ENCODE measurements at places on chromosomes 7 and 10. TPM values are rescaled to one million over a fixed set of nuclear protein-coding genes. Genes with fewer than 3 reads are reported as not detected.

The CNTNAP2 gene
- total RNA-seq, result not detected

The INMT gene
- total RNA-seq, result 0.33 TPM

The CYP2C8 gene
- total RNA-seq, result not detected

GRCh38 chr7:110595694-110596093, 495.2 kb upstream of the LRRN3 start:
- no peak for DNase-seq

GRCh38 chr10:15725603-15726002, 5.9 kb upstream of the ITGA8 start:
- DNase-seq, result no peak

DNA sequence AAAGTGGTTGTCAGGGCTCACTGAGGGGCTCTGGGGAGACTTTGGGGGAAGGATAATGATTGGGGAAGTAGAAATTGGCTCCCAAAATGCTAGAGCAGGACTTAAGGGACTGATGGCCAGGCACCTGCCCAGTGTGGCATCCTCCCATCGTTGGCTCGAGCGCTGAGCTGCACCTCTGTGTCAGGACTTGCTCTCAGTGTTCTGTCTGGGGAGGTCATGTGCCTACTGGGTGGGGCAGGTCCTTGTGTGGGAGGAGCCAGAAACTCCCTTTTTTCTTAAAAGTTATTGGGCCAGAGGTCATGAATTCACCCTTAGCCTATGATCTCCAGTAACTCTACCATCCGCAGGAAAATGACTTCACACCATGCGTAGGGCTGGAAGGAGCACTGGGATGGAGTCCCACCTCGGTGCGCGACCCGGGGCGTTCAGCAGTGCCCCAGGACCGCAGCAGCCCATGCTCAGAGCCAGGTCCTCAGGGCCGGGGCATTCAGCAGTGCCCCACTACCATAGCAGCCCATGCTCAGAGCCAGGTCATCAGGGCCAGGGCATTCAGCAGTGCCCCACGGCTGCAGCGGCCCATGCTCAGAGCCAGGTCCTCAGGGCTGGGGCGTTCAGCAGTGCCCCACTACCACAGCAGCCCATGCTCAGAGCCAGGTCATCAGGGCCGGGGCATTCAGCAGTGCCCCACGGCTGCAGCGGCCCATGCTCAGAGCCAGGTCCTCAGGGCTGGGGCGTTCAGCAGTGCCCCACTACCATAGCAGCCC, 221.9 kb downstream of the EBF3 start:
- DNase-seq, result no peak

GRCh38 chr7:39465055-39465929, 100.9 kb upstream of the YAE1 start:
- no peak for DNase-seq

DNA sequence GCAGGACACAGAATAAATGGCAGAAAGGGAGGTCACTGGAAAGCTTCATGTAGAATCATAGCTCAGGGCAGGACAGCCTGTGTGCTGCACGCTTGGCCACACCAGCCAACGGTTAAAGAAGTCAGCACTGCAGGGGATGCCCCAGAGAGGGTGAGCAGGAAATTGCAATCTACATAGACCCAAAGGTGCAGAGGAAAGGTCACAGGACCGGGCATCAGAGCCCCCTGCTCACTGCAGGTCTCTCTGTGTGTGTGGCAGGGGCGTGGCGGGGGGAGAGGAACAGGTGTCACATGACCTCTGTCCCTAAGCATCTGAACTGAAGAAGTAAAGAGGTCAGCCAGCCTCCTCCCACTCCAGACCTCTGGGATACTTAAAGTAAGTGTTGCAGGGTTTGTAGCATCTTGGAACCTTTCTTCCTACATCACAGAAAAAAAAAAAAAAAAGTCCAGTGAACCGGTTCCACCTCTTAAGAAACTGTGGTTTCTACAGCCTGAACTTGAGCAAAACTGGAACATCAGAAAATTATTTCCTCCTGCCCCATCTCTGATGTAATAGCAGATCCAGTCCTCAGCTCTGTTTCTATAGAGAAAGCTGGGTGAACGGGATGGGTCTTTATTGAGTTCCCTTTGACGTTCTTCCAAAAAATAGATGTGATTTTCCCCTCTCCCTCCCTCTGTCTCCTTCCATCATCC, 64.3 kb downstream of the RGS10 start:
- DNase-seq, result no peak

GRCh38 chr7:137655804-137656203, 191.0 kb downstream of the DGKI start:
- DNase-seq, result no peak

DNA sequence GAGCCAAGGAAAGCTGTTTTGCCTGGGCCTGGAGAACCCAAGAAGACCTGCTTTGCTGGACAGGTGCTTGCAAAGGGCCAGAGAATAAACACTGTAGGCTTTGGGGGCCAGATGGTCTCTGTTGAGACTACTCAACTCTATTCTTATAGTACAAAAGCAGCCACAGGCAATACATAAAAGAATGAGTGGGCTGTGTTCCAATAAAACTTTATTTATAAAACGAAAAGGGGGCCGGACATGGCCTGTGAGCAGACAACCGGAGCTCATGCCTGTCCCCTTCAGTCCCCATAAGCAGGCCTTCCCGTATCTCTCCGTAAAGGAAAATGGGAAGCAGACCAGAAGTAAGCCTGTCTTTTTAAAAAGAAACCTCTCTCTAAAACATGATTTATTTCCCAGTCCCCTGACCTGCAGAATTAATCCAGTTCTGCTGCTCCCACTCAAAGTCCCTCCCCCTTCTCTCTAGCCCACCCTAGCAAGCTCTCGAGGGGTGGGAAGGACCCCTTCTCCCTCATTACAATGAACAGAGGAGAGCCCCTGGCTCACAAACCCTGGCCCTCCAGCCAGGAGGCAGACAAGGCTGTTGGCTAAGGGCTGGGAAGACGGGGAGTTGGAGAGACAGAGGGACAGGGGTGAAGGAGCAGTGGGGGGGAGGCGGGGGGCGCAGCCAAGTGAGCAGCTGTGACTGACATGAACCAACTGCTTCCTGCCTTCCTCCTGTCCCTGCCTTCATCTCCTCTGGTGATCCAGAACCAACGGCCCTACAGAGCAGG, 177.8 kb downstream of the NEURL1 start:
- DNase-seq, result no peak

DNA sequence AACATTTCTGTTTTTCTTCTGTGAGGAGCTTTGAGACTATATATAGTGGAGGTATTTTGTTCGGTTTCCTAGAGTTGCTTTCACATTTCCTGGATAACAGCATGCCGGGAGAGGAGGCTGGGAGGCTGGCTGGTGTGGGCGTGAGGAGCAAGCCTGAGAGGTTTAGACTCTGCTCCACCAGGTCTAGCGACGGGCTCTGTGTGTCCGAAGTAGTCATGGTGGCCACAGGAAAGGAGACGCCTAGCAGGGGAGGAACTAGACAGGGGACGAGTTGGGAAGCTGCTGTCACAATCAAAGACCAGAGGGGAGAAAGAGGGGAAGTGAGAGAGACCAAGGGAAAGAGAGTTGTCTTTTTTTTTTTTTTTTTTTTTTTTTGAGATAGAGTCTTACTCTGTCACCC, 19.6 kb downstream of the PTPRE start:
- peak; percentile 38 for DNase-seq

DNA sequence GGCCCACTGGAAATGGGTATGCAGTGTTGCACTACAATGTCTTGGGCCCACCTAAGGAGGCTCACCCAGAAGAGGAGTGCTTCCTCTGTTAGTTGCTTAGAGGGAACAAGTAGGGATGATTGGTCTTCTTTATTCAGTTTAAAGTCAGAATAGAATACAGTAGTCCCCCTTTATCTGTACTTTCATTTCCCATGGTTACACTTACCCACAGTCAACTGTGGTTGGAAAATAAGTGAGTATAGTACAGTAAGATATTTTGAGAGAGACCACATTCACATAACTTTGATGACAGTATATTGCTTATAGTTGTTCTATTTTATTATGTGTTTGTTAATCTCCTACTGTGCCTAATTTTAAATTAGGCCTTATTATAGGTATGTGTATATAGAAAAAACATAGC, 151.4 kb downstream of the COL28A1 start:
- no peak for DNase-seq

GRCh38 chr7:157053118-157053517, 42.7 kb upstream of the MNX1 start:
- DNase-seq, result no peak

GRCh38 chr7:121459148-121459547, 63.0 kb upstream of the FAM3C start:
- DNase-seq, result no peak

All from natural killer cell treated with Interleukin-12 subunit alpha and Interleukin-12 subunit beta and Interleukin-15 and Interleukin-18, amount 100 ng/mL, for 72 hours (primary cell).